Vagina (tissue), 2 donors: ENCODE measurements at places on chromosomes 16 and 17.
A peak's percentile ranks its signal among the peaks of the same experiment; 100 is the strongest.

DNA sequence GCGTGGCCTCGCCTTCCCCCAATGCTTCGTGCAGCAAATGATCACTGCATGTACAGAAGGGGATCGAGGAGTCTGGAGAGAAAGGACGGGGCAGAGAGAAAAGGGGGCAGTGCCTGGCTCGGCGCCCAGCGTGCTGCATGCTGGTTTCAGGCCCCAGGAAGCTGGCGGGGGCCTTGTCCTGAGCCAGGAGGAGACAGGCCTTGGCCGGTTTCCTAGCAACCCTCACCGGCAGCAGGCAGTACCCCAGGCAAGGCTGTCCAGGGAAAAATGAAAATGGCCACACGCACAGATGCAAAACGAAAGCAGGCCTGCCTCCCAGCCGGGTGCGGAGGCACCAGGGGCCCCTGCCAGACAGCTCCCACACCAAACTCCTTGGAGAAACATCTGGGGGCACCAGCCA lies 126.3 kb downstream of the ZFHX3 start:
- no peaks in the 10 kb centered on the region for H3K27me3 ChIP-seq
- H3K27ac ChIP-seq: no peak overlapping the region
- peaks cover 23% of the 10 kb centered on the region for H3K4me1 ChIP-seq
- H3K4me3 ChIP-seq: peak overlapping the region; percentile 16

DNA sequence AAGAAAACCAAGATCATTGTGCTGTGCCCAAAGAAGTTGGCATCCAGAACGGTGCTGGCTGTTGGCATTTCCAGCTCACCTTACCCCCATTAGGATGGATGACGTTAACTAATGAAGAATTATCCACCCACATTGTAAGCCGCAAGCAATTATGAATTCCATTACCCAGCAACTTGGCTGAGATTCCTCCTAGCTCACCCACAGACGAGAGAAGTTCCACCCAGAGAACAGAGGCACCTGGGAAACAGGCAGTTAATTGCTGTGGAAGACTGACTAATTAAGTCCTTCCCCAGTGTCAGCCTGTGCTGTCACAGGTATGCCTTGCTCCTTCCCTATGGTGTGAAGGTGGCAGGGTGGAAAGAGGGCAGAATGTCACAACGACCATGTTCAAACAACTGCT lies 456.2 kb upstream of the CDH5 start:
- no peaks in the 10 kb centered on the region for H3K27me3 ChIP-seq
- no peak for DNase-seq
- no peak overlapping the region for H3K4me3 ChIP-seq
- no peaks in the 10 kb centered on the region for H3K4me1 ChIP-seq

- no peak overlapping the region for H3K4me3 ChIP-seq
- no peaks in the 10 kb centered on the region for H3K36me3 ChIP-seq
- no peaks in the 10 kb centered on the region for H3K4me1 ChIP-seq
- H3K27ac ChIP-seq: no peak overlapping the region
- H3K27me3 ChIP-seq: no peaks in the 10 kb centered on the region
Observed at GRCh38 chr17:1298606-1299005, 19.1 kb downstream of the TRARG1 start.

GRCh38 chr17:77253611-77254051 lies 112.9 kb downstream of the SEC14L1 start:
- no peak for DNase-seq
- H3K4me3 ChIP-seq: no peak overlapping the region
- H3K4me1 ChIP-seq: peaks cover 11% of the 10 kb centered on the region
- no peaks in the 10 kb centered on the region for H3K27me3 ChIP-seq
- no peaks in the 10 kb centered on the region for H3K36me3 ChIP-seq
- no peak overlapping the region for H3K27ac ChIP-seq

- peaks cover 86% of the 10 kb centered on the region for H3K36me3 ChIP-seq
- peaks cover 92% of the 10 kb centered on the region for H3K4me1 ChIP-seq
- no peak overlapping the region for H3K4me3 ChIP-seq
- H3K27me3 ChIP-seq: no peaks in the 10 kb centered on the region
- no peak for DNase-seq
Observed at GRCh38 chr17:50192144-50192617, 9.2 kb downstream of the COL1A1 start.

GRCh38 chr16:69363281-69363717 lies 11.7 kb upstream of the TMED6 start:
- no peak overlapping the region for H3K27ac ChIP-seq
- H3K4me3 ChIP-seq: no peak overlapping the region
- H3K4me1 ChIP-seq: no peaks in the 10 kb centered on the region

GRCh38 chr17:53270936-53271335 lies 551.8 kb upstream of the KIF2B start:
- no peak for DNase-seq
- H3K36me3 ChIP-seq: no peaks in the 10 kb centered on the region
- no peaks in the 10 kb centered on the region for H3K4me1 ChIP-seq
- no peaks in the 10 kb centered on the region for H3K27me3 ChIP-seq

- no peak for DNase-seq
- H3K4me3 ChIP-seq: no peak overlapping the region
- H3K27me3 ChIP-seq: no peaks in the 10 kb centered on the region
Observed at GRCh38 chr17:5049314-5049841, 14.2 kb upstream of the SLC52A1 start.

GRCh38 chr16:6192984-6193383 lies 1095.4 kb upstream of the EEF2KMT start:
- no peaks in the 10 kb centered on the region for H3K4me1 ChIP-seq
- no peak overlapping the region for H3K27ac ChIP-seq
- H3K4me3 ChIP-seq: no peak overlapping the region
- H3K36me3 ChIP-seq: no peaks in the 10 kb centered on the region

DNA sequence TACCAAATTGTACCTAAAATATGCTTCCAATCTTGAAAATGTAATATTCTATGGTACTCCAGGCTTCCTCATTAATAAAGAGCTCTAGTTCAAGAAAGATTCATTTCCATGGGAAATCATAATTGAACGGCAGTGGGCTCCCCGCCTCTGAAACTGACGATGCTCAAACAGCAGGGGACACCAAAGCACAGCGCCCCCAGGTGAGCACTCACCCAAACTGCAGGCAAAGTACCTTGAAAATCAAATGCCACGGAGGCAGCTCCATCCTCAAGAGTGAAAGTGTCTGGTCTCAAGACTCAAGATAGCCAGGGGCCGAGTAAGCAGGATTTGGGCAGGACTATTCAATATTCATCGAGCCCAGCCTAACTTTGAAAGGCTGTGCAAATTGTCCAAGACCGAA lies 217.4 kb upstream of the TNRC6C start:
- no peaks in the 10 kb centered on the region for H3K36me3 ChIP-seq
- no peak overlapping the region for H3K27ac ChIP-seq
- H3K27me3 ChIP-seq: no peaks in the 10 kb centered on the region
- peaks cover 6% of the 10 kb centered on the region for H3K4me1 ChIP-seq

DNA sequence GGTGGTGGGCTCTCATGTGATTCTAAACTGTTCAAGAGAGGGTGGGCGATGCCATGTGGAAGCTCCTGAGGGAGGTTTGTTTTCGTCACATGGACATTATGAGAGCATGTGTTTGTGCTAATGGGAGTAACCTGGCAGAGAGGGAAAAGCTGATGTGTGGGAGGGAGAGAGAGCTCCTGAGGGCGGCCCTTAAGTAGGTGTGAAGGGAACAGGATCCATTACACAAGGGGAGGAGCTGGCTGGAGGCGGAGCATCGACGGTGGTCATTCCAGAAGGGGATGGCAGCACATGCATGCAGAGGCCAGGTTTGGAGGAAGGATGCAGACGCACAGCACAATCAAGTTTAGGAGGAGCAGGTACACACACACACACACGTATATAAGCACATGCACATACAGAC lies 197.5 kb downstream of the RPTOR start:
- no peaks in the 10 kb centered on the region for H3K36me3 ChIP-seq
- H3K4me1 ChIP-seq: no peaks in the 10 kb centered on the region
- no peak overlapping the region for H3K4me3 ChIP-seq
- DNase-seq: no peak
- no peak overlapping the region for H3K27ac ChIP-seq

GRCh38 chr16:35788381-35788780 lies 2329.0 kb downstream of the TP53TG3F start:
- no peaks in the 10 kb centered on the region for H3K36me3 ChIP-seq
- H3K27ac ChIP-seq: no peak overlapping the region
- no peaks in the 10 kb centered on the region for H3K27me3 ChIP-seq
- H3K4me1 ChIP-seq: no peaks in the 10 kb centered on the region

DNA sequence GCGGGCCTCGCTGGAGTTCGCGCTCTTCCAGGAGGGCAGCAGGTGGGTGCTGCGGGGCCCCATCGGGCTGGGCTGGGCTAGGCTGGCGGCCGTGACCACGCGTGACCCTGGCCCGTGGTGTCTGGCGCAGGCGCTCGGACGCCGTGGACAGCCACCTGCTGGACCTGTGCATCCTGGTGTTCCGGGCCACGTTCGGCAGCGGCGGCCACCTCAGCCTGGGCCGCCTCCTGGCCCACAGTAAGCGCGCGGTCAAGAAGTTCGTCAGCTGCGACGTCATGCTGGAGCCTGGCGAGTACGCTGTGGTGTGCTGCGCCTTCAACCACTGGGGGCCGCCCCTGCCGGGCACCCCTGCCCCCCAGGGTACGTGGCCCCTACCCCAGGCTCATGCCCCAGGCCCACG lies 8.0 kb upstream of the PRR35 start:
- H3K27ac ChIP-seq: no peak overlapping the region
- H3K4me3 ChIP-seq: no peak overlapping the region
- H3K4me1 ChIP-seq: peaks cover 20% of the 10 kb centered on the region
- no peak for DNase-seq
- peaks cover 39% of the 10 kb centered on the region for H3K36me3 ChIP-seq

DNA sequence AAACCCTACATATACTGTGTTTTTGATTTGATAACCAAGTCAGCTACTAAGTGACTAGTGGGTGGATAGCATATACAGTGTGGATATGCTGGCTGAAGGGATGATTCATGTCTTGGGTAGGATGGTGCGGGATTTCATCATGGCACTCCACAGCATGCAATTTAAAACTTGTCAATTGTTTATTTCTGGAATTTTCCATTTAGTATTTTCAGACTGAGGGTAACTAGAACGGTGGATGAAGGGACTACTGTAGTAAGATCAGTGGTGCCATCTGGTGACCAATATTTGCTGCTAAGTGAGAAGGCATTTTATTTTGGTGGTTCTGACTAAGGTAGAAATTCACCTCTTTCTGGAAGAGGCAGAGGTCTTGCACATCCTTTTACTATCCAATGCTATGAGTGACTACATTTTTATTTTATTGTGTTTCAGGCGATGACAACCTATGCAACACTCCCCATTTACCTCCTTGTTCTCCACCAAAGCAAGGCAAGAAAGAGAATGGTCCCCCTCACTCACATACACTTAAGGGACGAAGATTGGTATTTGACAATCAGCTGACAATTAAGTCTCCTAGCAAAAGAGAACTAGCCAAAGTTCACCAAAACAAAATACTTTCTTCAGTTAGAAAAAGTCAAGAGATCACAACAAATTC lies 3.1 kb downstream of the CDC6 start:
- H3K4me1 ChIP-seq: peaks cover 17% of the 10 kb centered on the region
- no peaks in the 10 kb centered on the region for H3K27me3 ChIP-seq
- no peak overlapping the region for H3K4me3 ChIP-seq
- H3K27ac ChIP-seq: peak overlapping the region; percentile 42
- no peaks in the 10 kb centered on the region for H3K36me3 ChIP-seq

- H3K4me1 ChIP-seq: no peaks in the 10 kb centered on the region
- DNase-seq: no peak
- no peaks in the 10 kb centered on the region for H3K27me3 ChIP-seq
- no peak overlapping the region for H3K4me3 ChIP-seq
- no peak overlapping the region for H3K27ac ChIP-seq
- H3K36me3 ChIP-seq: no peaks in the 10 kb centered on the region
Observed at GRCh38 chr16:57949013-57949412, 21.9 kb downstream of the CNGB1 start.

- no peak overlapping the region for H3K27ac ChIP-seq
- H3K4me3 ChIP-seq: no peak overlapping the region
- no peaks in the 10 kb centered on the region for H3K27me3 ChIP-seq
Observed at GRCh38 chr16:78645657-78646056, 546.2 kb downstream of the WWOX start.

- no peaks in the 10 kb centered on the region for H3K27me3 ChIP-seq
- H3K4me1 ChIP-seq: peaks cover 8% of the 10 kb centered on the region
- no peak overlapping the region for H3K4me3 ChIP-seq
- peaks cover 20% of the 10 kb centered on the region for H3K36me3 ChIP-seq
Observed at GRCh38 chr17:67974598-67975066, 21.6 kb downstream of the C17orf58 start.

- no peak for DNase-seq
- H3K36me3 ChIP-seq: no peaks in the 10 kb centered on the region
- H3K4me1 ChIP-seq: peaks cover 26% of the 10 kb centered on the region
- no peak overlapping the region for H3K27ac ChIP-seq
Observed at GRCh38 chr16:85446951-85447692, 166.0 kb upstream of the GSE1 start.

DNA sequence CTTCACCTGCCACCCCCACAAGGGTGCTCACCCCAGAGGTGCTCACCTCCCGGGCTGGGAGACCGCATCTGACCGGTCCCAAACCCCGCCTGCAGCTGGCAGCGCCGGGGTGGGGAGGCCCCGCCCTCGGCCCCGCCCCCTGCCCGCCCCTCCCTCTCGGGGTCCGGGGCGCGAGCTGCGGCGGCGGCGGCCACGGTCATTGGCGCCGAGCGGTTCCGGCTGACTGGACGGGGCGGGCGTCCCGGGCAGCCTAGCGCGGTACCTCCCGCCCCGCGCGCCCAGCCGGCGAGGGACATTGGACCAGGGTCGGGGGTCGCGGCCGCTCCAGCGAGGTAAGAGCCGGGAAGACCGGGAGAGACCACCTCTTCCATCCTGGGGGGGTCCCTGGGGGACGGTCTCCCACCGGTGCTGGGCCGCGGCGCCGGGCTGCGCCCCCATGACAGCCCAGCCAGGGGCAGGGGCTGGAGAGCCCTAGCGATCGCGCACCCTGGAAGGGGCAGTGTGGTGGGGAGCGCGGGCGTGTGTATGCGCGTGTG lies at the start of gene CACNG5:
Gene CACNG5, plus strand, starts transcription at position 199 of the 536 bp plus-strand sequence. CDS start 42,216 bp downstream, outside the sequence.
- H3K4me1 ChIP-seq: no peaks in the 10 kb centered on the region
- no peaks in the 10 kb centered on the region for H3K27me3 ChIP-seq
- no peak within 1 kb of the TSS for H3K4me3 ChIP-seq

- no peak overlapping the region for H3K27ac ChIP-seq
- peaks cover 40% of the 10 kb centered on the region for H3K4me1 ChIP-seq
- no peak overlapping the region for H3K4me3 ChIP-seq
- H3K36me3 ChIP-seq: peaks cover 5% of the 10 kb centered on the region
Observed at GRCh38 chr16:88526906-88527185, 43.4 kb upstream of the ZC3H18 start.

DNA sequence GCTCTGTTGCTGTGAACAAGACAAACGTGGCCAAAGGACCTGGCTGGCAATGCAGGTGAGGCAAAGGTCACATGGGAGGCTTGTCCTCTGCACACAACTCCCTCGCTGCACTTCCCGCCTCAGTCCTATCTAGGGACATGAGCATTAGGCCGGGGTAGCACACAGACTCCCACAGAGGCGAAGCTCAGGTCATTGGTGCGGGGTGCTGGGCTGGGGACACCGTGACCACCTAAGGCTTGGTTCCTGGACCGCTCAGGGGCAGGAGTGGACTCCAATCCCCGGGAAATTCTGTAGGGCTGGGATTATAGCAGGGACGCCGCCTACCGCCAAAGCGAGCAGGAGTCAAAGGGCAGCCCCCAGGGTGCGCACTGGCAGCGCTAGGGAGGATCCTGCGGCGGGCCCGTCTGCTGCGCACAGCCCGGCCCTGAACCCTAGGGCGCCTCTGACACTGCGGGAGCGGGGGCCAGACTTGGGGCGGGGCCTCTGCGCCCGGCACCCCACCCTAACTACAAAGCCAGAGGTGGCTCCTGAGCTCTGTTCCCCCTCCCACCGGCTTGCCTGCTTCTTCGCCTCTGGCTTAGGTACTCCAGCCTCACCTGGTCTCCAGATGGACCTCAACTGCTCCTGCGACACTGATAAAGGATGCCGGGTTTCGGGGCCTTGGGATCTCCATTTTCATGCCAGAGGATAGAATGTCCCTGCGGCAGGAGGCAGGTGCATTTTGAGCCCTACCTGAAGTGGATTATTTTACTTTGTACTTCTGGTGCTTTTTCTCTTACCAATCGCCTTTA lies 3.9 kb upstream of the MT1B start:
- no peaks in the 10 kb centered on the region for H3K36me3 ChIP-seq
- H3K27me3 ChIP-seq: no peaks in the 10 kb centered on the region
- H3K4me3 ChIP-seq: no peak overlapping the region
- no peak for DNase-seq
- peaks cover 12% of the 10 kb centered on the region for H3K4me1 ChIP-seq
